Stimulated activated CD8-positive, alpha-beta memory T cell treated with anti-CD3 and anti-CD28 coated beads, Interleukin-4, amount 100 ng/mL, for 4 hours (primary cell): ENCODE measurements at places on chromosomes 6 and 20.

DNA sequence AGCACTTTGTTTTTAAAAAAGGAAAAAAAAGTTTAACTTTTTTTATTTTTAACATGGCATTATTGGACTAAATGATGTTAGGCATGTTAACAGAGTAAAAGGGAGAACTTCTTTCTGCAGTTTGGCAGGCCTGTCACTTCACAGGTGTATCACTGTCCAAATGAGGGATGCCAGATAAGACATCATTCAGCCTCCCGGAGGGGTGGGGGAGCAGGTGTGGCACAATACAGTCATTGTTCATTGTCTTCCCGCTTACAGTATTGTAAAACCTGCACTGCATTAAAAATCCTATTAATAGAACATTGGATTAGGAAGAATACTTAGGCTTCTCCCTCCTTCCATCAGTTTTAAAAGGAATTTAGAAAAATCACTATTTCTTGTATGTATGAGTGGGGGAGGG lies 80.7 kb downstream of the CARMIL1 start:
- no peak for DNase-seq

GRCh38 chr6:125843593-125843992 lies 52.8 kb downstream of the NCOA7 start:
- no peak for DNase-seq

DNA sequence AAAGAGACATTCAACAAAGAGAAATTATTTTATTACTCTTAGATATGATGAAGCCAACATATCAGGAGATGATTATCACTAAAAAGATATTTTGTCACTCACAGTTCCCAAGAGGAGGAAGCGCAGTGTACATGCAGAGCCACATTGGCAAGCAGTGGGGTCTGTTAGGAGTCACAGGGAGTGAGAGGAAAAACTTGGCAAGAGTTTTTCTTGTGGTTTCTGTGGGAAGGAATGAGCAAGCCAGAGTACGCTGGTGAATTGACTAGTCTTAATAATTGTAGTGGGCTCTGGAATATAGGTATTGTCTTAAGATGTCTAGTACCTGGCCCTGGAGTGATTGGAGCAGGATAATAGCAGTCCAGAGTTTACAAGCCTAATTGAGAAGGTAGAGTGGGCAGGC lies 1095.2 kb downstream of the GRIK2 start:
- DNase-seq, result no peak

DNA sequence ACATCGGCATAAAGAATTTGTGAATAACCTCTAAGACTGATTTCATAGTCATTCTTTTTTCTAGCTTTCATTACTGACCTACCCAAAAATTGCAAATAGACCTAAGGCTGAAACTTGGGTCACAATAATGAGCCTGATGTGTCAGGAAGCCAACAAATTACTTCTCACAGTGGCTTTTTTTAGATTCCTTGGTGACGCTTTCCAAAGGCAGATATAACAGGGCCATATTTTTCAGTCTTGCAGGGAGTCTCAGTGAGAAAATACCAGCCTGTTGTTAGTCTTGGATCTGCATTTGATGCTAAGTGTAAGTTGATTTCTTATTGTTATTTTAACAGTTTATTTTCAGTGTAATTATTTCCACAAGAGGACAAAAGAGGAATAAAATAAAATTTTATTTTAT lies 179.7 kb downstream of the KHDC1L start:
- no peak for DNase-seq
